ENCODE measurements at places on chromosomes 2 and 18.

- H3K4me3 ChIP-seq = no peak overlapping the region
- no peak overlapping the region for H3K27ac ChIP-seq
- DNase-seq = no peak
- no peaks in the 10 kb centered on the region for H3K27me3 ChIP-seq
- H3K36me3 ChIP-seq = no peaks in the 10 kb centered on the region
Observed at GRCh38 chr2:222038067-222038802, 260.6 kb downstream of the PAX3 start.

GRCh38 chr2:1681017-1681318 is 63.3 kb downstream of the PXDN start:
- H3K36me3 ChIP-seq = no peaks in the 10 kb centered on the region
- H3K27me3 ChIP-seq = no peaks in the 10 kb centered on the region
- no peaks in the 10 kb centered on the region for H3K4me1 ChIP-seq
- no peak overlapping the region for H3K4me3 ChIP-seq
- no peak overlapping the region for H3K27ac ChIP-seq

GRCh38 chr18:32049393-32050171 is 31.0 kb downstream of the RNF125 start:
- peaks cover 38% of the 10 kb centered on the region for H3K36me3 ChIP-seq
- H3K4me1 ChIP-seq = peaks cover 20% of the 10 kb centered on the region
- peak; percentile 49 for DNase-seq
- no peak overlapping the region for H3K4me3 ChIP-seq

GRCh38 chr2:63668000-63668399 is 79.2 kb downstream of the MDH1 start:
- no peaks in the 10 kb centered on the region for H3K27me3 ChIP-seq
- no peak for DNase-seq
- no peaks in the 10 kb centered on the region for H3K4me1 ChIP-seq
- no peak overlapping the region for H3K27ac ChIP-seq
- H3K4me3 ChIP-seq = no peak overlapping the region

DNA sequence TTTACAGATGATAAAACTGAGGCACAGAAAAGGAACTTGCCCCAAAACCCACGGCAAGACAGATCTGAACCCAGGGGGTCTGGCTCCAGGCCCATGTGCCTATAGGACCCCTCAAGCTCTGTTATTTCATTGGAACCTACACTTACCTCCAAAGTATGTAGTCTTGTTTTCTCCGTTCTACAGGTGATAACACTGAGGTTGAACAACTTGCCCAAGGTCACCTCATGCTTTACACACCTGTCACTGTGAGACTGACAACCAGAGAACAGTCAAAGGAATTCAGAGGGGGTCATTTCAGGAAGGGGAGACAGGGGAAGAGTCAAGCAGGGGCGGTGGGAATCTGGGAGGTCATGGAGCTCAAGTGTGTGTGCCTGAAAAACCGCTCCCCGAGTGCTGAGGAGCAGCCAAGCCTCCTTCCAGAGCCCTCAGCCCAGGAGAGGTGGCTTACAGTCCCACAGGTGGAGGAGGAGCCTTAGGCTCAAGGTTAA is 47.7 kb downstream of the SERTAD2 start:
- peaks cover 8% of the 10 kb centered on the region for H3K4me1 ChIP-seq
- no peak for DNase-seq
- no peak overlapping the region for H3K4me3 ChIP-seq
- H3K27me3 ChIP-seq = no peaks in the 10 kb centered on the region

GRCh38 chr18:62634458-62634857 is 80.9 kb upstream of the PHLPP1 start:
- H3K27me3 ChIP-seq = no peaks in the 10 kb centered on the region
- no peak overlapping the region for H3K27ac ChIP-seq
- H3K4me1 ChIP-seq = no peaks in the 10 kb centered on the region
- no peak overlapping the region for H3K4me3 ChIP-seq
- no peaks in the 10 kb centered on the region for H3K36me3 ChIP-seq

DNA sequence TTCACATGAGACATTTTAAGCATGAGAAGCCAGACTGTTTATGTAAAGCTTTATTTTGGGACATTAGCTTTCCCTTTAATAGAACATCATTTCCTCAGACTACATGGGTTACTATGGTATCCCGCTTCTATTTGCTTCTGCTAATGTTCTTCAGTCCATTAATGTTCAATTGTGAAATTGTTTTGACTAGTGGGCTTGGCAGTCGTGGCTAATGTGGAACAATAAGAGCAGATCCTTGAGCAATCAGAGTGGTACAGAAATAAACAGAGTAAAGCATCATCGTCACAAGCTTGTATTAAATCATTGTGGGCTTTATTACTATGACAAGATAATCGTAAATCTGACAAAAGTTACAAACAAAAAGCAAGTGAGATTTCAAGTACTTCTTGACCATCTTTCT is 60.2 kb downstream of the PDE1A start:
- H3K4me1 ChIP-seq = no peaks in the 10 kb centered on the region
- no peak for DNase-seq
- H3K36me3 ChIP-seq = no peaks in the 10 kb centered on the region
- no peaks in the 10 kb centered on the region for H3K27me3 ChIP-seq
- H3K4me3 ChIP-seq = no peak overlapping the region
